AG04450 (cell line): ENCODE measurements at places on chromosomes 1 and 21.

GRCh38 chr21:37419228-37419906 lies 52.8 kb downstream of the DYRK1A start:
- no peak for DNase-seq

- peak; percentile 89 for DNase-seq
These were observed 24.5 kb downstream of the ELF3 start for GRCh38 chr1:202034683-202035462.

DNA sequence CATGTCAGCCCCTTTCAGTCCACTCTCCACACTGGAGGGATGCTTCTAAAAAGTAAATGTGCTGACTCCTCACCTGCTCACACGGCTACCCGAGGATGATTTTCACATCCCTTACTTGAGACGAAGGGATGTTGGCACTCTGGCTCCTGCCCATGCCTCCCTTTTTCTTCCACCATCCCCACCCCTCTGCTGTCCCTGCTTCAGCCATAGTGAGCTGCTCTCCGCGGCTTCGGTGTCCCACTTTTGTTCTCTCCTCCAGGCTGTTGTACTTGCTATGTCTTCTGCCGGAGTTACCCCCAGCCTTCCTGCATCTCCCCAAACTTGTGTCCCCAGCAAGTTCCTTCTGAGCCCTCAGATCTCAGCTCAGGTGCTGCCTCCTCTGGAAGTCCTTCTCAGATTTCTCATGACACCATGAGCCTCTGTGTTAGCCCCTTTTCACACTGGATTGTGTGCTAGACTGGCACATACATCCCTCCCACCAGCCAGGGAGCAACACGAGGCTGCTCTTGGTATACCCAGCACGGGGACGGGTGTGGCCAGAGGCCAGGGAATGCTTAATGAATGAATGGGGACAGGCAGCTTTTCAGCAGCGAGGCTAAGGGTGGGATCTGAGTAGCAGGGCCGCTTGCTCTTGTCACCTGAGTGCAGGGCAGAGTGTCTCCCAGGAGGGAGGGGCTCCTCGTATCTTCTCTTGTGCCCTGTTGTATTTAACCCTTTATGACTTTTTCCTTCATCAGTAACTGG lies 1.3 kb downstream of the ACOT11 start:
- no peak for DNase-seq

DNA sequence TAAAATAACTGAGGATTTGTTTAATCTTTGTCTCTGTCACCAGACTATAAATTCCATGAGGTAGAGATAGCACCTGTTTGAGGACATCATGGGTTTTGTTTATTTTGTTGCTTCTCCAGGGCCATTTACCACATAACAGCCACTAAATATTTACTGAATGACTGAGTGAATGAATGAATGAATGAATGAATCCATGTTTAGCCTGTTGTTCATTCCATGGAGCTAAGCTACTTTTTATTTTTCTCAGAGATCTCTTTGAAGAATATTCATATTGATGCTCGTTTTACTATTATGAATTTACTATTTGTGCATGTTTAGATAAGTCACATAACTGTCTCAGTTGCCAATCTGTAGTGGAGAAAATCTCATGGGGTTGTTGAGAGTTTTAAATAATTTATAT lies 17.7 kb downstream of the LRRC8B start:
- no peak for DNase-seq

DNA sequence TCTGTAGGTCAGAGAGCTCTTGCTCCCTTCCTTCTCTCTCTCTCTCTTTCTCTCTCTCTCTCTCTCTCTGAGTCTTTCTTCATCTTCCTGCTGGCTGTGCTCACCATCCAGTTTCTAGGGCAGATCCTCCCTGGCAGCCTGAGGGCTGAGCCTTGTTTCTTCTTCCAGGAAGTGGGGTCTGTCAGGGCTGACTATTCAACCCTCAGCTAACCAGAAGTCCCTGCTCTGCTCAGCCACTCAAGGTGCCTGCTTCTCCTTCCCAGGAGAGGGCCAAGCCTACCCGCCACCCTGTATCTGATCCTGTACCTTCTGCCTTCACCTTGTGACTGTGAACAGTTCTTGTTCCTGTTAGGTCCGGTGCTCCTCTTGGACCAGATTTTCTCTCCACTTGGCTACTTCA lies 107.6 kb upstream of the ETV3 start:
- no peak for DNase-seq

DNA sequence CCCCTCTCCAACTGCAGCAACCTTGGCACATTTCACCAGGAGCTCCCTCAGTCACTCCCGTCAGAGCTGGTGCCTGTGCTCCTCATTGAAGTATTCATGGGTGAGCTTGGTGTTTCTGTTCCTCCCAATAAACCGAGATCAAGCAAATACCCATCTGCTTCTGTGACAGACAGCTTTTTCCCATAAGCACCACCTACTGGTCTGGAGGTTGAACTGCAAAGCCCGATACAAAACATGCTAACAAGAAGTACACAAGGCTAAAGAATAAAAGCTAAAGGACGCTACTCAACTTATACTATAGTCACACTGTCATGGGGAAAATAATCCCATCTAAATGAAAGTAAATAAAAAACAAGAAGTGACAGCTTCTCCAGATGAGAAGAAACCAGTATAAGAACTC lies 111.9 kb upstream of the C21orf91 start:
- DNase-seq = no peak
